ENCODE measurements at places on chromosomes 7 and 10. TPM values are rescaled to one million over a fixed set of nuclear protein-coding genes. Genes with fewer than 3 reads are reported as not detected.

The NPY4R gene
- total RNA-seq: 0.07 TPM

The CHCHD1 gene
- total RNA-seq: 9.2 TPM

The TDRD1 gene
- total RNA-seq: 0.13 TPM

The GPC2 gene
- 1.0 TPM for total RNA-seq

The CALHM2 gene
- 22.6 TPM for total RNA-seq

The PRLHR gene
- not detected for total RNA-seq

The TRIL gene
- 1.8 TPM for total RNA-seq

The SPDYE8 gene
- total RNA-seq: not detected

The DUS4L gene
- total RNA-seq: 5.5 TPM

The EBF3 gene
- 1.6 TPM for total RNA-seq

The FAM25G gene
- total RNA-seq: not detected

The HPSE2 gene
- total RNA-seq: not detected

The PRPS1L1 gene
- not detected for total RNA-seq

The ITPRID1 gene
- not detected for total RNA-seq

The CYP3A4 gene
- total RNA-seq: not detected

The KIF11 gene
- 8.7 TPM for total RNA-seq

The TMEM229A gene
- 0.07 TPM for total RNA-seq

The DRGX gene
- not detected for total RNA-seq

The MRLN gene
- total RNA-seq: not detected

The RAB19 gene
- not detected for total RNA-seq

The TMEM273 gene
- 0.13 TPM for total RNA-seq

The PPIA gene
- total RNA-seq: 1,554 TPM

The LIPJ gene
- not detected for total RNA-seq

The CHPF2 gene
- 123 TPM for total RNA-seq

The SLC13A4 gene
- total RNA-seq: 0.30 TPM

The ZNF679 gene
- not detected for total RNA-seq
